EH (cell line): ENCODE measurements at places on chromosomes 6 and 20.

- DNase-seq, result no peak
Observed at GRCh38 chr6:42891199-42891722, 11.8 kb downstream of the RPL7L1 start.

GRCh38 chr6:159093609-159094443 is 49.0 kb upstream of the TAGAP start:
- no peak for DNase-seq

GRCh38 chr6:31834367-31835250 is 7.1 kb downstream of the HSPA1B start:
- DNase-seq, result peak; percentile 87

DNA sequence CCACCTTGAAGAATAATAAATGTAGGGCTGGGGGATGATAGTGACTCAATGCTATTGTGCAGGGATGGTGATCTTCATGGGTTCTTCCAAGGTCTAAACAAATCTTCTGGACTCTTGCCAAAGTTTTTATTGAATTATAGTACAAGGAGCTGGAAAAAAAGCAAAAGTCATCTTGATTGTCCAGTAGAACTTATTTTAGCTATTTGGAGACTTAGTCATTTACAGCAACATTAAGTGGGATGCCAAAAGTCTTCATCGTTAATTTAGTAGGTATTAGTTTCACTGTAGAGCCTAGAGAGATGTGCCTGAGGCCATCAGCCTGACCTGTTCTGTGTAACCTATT is 212.9 kb upstream of the TBX18 start:
- no peak for DNase-seq

GRCh38 chr6:104638841-104639290 is 220.9 kb downstream of the HACE1 start:
- DNase-seq, result peak; percentile 59

DNA sequence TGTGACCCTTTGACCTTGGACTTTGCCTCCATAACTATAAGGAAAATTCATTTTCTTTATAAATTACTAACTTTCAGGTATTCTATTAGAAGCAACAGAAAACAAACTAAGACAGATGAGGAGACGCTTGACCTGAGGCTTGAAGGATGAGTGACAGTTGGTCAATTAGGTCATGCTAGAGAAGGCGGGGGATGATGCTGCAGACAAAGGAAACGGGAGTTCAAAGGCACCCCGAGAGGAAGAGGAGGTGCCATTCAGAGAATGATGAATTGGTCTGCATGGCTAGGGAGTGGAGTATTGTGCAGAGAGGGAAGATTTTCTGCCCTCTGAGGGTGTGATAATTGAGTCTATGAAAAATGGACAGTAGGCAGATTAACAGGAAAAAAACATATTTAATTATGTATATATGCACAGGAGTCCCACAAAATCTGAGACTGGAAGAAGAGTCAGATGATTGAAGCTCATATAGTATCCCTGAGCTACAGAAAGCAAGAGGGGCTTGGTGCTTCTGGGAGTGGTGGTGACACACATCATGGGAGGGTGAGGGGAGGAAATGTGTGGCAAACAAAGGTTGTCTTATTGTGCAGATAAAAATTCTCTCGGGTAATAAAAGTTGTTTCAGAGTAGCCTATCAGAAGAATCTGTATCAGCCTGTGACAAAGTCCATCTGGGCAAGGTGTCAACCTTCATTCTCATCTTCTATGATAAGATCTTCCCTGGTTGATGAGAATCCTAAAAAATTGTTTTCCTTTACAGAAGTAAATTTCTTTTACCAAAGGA is 20.4 kb upstream of the FUCA2 start:
- no peak for DNase-seq

DNA sequence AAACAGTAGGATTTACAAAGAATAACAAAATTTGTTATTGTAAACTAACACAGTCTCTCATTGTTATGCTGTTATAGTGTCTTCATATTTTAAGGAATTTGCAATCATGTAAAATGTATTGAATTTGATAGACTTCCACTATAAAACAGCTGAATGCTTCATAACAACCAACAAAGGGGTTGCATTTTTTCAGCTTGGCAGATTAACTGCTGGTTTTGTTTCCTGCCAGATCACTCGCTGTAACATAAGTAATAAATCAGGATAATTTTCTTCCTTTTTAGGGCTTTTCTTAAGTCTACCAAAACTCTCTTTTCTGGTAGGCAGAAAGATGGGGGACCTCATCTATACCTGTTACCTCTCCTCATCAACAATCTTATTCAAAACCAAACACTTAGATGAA is 169.8 kb downstream of the SAMD5 start:
- DNase-seq, result no peak

DNA sequence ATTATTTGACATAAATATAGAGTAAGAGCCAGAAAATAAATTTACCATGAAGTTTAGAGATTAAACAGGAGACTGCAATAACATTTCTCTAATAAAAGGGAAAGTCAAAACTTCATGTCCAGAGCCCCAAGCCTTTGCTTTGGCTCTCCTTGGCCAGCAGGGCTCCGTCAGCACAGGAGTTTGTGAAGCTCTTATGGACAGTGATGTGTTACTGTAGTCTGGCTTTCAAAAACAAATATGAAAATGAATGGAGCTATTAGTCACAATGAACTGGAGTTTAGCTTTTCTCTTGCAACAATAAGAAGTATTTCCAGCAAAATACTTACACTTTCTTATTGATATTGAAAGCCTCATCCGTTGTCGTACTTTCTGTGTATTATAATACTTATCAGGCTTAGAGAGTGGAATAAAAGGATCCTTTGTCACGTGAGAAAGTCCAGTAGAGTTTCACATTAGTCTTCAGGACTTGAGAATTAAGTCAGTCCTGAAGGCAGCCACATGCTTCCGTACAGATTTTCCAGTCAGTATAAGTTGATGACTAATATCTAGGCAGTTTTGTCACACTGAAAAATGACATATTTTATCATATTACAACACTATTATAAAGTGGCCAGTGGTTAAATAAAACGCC is 117.0 kb upstream of the PRL start:
- DNase-seq, result peak; percentile 34

- DNase-seq, result peak; percentile 80
Observed at GRCh38 chr6:11969092-11969491, 43.0 kb upstream of the HIVEP1 start.

GRCh38 chr6:154638369-154638768 is 94.8 kb upstream of the SCAF8 start:
- peak; percentile 22 for DNase-seq

DNA sequence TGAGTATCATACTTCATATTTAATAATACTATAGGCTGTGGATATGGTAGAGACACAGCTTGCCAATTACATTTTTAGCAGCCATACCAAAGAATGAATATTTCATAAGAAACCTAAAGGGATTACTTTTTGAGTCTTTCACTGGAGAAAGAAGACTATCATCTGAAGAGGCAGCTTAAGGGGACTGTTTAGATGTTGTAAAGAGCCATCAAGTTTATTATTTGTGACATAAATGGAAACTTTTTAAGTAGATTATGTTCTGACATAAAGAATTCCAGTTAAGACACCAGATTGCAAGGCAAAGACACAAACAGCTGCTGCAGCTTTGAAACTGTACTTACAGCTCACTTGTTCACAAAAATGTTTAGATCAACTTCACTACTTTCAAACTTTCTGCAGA is 429.4 kb downstream of the TFAP2A start:
- DNase-seq, result no peak

GRCh38 chr6:107547451-107547840 is 57.5 kb downstream of the SOBP start:
- DNase-seq, result no peak

DNA sequence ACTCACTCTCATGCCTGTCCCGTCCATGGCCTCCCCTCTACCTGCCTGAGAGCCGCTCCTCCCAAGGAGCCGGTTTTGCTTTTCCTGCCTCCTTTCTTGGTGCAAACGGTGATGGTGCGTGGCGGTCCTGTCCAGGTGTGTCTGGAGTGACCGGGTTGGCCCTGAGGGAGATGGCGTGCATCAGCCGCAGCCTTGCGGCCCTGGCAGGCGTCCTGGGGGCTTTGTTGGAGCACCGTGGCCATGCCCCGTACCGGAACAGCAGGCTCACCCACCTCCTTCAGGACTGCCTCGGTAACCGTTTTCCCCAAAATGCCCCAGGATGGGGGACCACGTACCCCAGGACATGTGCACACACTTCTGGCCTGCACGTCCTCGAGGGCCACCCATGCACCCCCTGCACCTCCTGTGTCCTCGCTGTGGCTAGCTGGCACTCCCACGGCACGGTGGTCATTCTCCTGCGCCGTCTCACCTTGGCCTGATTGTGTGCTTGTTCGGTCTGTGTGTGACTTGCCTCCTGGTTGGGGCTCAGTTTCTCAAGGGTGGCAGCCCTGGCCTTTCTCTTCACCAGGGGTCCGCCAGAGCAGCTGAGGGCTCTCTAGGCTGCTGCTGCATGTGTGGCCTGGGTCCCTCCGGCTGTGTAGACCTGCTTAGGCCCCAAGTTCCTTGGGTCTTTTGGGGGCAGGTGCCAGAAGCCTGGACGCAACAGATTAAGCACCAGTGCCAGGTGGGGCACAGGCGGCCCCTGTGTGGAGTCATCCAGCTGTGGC is 36.4 kb downstream of the FRMD1 start:
- no peak for DNase-seq

DNA sequence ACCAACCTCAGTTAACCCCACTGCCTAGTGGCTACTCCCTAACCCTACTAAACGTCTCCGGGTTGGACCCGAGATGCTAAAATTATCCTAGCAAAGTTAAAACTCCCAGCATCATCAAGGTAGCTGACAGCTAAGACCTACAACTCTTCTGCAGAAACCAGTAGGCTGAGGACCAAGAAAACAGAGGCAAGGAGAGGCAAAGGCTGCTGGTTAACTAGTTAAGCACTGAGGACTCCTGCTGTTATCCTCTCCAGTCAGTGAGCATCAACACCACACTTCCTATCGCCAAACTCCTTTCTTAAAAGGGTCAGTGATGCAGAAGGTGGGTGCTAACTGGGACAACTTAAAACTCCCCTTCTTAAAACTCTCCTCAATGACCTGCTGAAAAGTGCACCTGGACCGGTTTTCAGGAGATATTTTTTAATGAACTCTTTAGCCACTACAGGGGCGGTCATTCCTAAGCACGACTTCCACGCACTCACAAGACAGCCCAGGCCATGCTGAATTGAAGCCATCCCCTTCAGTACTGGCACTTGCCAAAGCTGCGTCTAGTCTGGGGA is 1.7 kb downstream of the TRERF1 start:
- DNase-seq, result peak; percentile 41

DNA sequence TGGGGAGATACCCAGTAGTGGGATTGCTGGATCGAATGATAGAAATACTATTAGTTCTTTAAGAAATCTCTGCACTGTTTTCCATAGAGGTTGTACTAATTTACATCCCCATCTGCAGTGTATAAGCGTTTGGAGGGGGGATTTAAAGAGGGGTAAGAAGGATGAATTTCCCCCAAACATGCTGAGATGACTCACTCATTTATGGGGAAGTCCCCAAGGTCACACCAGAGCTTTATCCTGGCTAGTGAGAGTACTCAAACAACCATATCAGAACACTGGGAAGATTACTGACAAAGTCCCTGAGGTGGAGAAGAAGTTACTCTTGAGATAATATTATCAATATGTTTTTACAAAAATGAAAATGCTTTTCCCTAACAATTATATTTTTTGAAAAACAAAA is 44.0 kb downstream of the ROS1 start:
- no peak for DNase-seq

DNA sequence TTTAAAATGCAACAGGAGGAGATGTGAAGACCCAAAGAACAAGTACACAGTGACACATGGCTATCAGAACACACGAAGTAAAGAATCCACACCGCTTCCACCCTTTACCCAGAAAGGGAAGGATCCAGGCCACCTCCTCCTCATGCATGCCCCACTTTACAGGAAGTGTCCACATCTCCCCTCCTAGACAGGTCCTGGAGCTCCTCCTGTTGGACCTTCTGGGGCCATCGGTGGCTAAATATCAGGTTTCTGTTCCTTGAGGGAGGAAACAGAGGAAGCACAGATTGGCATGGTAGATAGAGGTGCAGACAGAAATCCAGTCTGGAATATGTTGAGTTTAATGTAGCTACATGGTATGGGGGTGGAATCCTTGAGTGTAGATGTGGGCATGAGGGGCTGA is 10.9 kb downstream of the NINL start:
- peak; percentile 61 for DNase-seq

DNA sequence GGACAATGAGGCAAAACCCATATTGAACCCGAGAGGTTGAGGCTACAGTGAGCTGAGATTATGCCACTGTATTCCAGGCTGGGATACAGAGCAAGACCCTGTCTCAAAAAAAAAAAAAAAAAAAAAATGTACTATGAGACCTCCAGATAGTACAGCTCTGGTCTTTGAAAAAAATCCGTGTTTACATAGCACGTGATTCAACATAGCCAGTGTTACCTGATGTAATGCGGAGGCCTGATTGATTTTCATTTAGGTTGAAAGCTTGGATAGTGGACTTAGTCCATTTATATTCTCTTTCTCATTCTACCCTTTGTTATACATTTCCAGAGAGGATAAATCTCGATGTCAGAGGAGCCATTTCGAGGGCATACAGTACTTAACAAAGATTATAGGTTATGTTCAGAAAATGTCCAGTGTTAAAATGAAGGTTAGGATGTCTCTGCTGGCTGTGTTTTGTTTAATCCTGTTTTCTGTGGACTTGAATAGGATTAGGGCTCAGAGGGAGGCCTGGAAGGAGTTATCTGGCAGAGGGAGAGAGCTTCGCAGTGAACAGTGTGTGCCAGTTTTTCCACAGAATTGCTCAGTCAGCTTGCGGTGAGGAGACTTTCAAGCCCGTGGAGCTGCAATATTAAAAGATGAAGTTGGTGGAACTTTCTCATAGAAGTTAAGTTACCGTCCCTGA is 33.9 kb upstream of the BCLAF1 start:
- no peak for DNase-seq

- DNase-seq, result no peak
Observed at GRCh38 chr6:136563386-136564152, 13.3 kb upstream of the MAP7 start.

GRCh38 chr6:30363459-30363858 is 18.5 kb downstream of the RPP21 start:
- DNase-seq, result no peak

- no peak for DNase-seq
Observed at GRCh38 chr20:49037962-49038387, 8.1 kb upstream of the CSE1L start.

DNA sequence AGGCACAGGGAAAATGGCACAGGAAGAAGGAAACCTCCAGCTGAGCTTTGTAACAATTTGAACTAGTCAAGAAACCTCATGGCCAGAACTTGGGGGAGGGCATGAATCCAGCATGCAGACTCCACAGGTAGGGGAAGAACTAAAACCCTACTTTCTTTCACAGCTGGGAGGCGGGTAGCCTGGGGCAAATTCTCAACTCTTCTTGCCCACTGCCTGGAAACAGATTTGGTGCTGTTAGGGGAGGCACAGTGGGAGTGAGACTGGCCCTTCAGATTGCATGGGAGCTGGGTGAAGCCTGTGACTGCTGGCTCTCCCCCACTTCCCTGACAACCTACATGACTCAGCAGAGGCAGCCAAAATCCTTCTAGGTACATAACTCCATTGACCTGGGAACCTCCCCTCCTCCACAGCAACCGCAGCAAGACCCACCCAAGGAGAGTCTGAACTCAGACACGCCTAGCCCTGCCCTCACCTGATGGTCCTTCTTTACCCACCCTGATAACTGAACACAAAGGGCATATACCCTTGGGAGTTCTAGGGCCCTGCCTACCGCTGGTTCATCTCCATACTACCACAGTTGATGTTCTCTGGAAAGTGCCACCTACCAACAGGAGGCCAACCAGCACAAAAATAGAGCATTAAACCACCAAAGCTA is 37.2 kb upstream of the TRIM27 start:
- no peak for DNase-seq

- DNase-seq, result no peak
Observed at GRCh38 chr6:108744244-108744972, 103.8 kb upstream of the ARMC2 start.
